ENCODE measurements at places on chromosomes 13 and 19.

GRCh38 chr19:30497034-30497433, 124.8 kb downstream of the ZNF536 start:
- no peak for DNase-seq

- no peak for DNase-seq
Observed at GRCh38 chr13:82647540-82647939, 1234.7 kb downstream of the SLITRK1 start.

DNA sequence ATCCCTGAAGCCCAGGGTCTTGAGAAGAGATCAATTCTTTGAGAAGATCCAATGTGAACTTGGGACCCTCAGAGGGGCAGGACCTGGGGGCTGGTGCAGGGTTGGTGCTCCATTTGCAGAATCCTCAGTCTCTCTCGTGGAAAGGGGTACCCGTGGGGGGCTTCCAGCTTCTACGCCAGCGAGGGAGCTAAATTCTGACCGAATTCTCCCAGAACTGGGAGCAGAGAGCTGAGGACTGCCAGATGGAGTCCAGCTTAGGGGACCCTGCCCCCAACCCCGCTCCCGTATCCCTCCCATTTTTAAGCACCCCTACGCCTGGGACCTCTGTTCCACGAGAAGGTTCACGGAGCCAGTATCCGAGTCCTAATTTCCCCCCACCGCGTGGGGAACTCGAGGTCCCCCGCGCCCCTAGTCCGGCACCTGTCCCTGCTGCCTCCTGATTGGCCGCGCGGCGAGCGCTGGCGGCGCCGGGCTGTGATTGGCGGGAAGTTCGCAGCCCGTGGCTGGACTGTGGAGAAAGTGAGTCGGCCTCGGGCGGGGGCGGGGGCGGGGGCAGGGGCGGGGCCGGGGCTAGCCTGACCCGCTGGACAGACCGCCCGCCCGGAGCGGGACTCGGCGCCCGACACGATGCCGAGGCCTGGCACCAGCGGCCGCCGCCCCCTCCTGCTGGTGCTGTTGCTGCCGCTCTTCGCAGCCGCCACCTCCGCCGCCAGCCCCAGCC, 4.4 kb upstream of the LTBP4 start:
- no peak for DNase-seq

DNA sequence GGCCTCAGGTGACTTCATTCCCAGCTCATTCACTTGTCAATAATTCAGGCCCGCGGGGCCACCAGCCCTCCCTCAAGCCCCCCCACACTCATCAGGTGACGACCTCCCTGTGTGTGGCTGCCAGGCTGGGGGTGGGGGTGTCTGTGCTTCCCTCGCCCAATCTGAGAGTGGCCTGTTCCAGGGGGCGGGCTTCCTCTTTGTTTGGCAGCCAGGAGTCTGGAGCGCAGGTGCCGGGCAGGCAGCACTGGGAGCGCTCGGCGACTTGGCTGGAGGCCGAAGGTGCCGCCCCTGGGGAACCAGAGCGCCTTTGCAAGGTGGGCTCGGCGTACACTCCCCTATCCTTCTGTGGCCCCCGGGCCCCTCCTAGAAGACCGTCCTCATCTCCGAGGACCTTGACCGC, 5.4 kb upstream of the ZNF98 start:
- no peak for DNase-seq

DNA sequence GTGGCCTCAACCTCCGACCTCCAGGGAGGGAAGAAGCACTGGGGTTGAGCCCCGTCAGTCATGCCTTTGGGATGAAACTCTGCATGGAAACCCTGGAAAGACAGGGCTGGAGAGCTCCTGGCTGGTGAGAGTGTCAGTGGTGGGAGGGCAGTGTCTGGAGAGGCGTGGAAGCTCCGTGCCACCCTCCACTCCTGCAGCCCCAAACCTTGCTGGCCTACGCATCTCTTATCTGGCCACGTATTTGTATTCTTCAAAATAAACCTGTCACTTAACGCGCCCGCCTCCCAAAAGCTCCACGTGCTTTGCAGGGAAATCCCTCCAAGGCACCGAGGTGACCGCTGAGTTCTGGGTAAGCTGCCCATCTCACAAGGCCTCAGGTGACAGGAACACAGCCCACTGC, 84.3 kb downstream of the TEX29 start:
- DNase-seq, result no peak

DNA sequence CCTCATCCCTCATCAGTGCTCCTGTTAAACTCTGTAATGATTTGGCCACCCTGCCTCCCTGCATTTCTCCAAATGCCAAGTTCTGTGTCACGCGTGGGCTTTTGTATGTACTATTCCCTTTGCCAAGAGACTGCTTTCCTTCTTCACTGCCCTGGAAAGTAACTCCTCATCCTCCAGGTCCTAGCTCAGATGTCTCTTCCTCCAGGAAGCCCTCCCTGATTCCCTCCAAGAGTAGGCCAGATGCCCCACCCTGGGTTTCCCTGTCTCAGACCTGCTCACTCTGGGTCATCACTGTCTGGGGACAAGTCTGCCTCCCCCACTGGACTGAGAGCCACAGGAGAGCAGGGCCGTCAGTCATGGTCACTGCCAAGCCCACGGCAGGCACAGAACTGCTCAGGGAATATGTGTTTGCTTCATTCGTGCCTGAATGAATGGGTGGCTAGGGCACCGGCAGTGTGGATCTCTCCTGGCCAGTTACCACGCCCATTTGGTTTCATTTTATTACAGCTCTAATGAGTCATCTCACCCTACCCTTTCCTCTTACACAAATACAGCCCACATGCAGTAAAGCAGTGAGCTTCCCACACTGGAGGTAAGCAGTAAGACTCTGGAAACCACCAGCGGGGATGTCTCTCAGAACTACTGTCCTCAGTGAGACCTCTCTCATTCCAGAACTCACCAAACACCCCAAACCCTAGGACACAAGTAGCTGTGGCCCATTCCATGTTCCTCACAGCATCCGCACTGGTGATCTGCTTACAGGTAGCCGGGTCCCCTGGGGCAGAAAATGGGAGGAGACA, 12.1 kb upstream of the GPR4 start:
- DNase-seq, result no peak

DNA sequence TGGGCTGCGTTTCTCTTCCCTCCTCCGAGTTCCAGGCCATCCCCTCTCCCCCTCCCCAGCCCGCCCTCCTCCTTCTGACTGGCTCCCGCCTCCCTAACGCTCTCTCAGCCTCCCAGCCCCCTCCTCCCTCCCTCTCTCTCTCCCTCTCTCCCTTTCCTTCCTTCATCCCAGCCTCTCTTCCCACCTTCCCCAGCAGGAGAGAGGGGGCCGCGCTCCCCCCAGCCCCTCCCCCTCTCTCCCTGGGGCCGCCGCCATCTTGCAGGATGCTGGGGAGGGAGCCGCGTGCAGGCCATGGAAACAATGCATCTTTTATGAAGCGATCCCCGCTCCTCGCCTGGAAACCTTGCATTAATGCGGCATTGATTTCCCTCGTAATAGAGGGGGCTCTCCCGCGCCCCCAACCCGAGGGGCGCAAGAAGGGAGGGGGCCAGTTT, 42.6 kb upstream of the ADGRL1 start:
- DNase-seq, result peak; percentile 9

- DNase-seq, result no peak
Observed at GRCh38 chr13:79282976-79283375, 123.1 kb downstream of the RBM26 start.

GRCh38 chr13:44899967-44900366, 89.3 kb downstream of the NUFIP1 start:
- DNase-seq, result no peak
